Endothelial cell (in vitro differentiated cells): ENCODE measurements at places on chromosomes 4 and X. TPM values are rescaled to one million over a fixed set of nuclear protein-coding genes. Genes with fewer than 3 reads are reported as not detected.

DNA sequence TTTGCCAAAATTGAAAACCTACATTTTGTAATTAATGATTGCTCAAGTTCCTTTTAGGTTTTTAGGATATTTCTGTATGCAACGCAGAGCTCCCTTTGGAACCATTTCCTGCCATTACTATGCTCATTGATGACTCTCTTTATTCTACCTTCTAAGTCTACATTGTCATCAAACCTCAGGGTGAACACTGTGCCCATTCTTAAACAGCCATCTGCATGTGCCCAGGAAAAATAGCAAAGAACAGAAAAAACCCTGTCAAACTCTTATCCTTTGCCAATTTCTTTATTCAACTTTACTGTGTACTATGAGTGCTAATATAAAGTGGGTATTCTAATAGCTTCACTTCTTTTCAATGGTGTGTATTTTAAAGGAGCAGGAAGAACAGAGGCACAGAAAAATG lies 1455.9 kb downstream of the ADGRL3 start:
- no peak for DNase-seq
- H3K27ac ChIP-seq: no peak overlapping the region
- no peaks in the 10 kb centered on the region for H3K27me3 ChIP-seq
- no peak overlapping the region for H3K4me3 ChIP-seq
- no peaks in the 10 kb centered on the region for H3K4me1 ChIP-seq

DNA sequence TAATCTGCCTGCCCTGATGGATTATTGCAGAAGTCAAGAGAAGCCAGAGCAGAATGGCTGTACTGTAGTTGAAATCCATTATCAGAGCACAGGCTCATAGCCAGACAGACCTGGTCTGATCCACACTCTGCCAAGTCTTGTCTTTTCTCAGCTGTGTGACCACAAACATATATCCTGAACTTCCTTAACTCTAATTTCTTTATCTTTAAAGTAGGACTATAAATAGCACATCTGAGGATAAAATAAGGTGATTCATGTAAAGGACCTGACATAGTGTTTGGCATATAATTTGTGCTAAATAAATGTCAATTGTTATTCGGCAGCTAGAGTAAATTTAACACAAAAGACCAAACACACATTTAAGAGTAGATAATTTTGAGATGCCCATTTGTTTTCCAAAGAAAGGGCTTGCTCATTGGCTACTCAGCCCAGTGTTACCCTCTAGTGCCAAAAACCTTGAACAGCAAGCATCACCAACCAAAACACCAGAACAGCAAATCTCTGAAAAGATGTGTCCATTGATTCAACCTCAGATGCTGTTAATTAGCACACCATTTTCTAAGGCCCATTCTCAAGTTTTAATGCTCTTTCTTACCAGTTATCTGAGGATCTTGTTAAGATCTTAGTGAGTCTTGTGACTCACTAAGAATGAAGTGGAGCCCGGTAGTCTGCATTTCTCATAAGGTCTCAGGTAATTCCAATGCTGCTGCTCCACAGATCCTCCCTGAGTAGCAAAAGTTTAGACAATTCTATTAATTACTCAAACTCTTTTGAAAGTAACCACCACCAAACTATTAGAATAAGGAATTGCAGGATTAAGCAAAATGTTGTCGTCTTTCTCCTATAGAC lies 108.8 kb downstream of the HHIP start:
- H3K4me1 ChIP-seq: no peaks in the 10 kb centered on the region
- no peaks in the 10 kb centered on the region for H3K27me3 ChIP-seq
- no peak overlapping the region for H3K4me3 ChIP-seq

- no peak overlapping the region for H3K4me3 ChIP-seq
- H3K36me3 ChIP-seq: no peaks in the 10 kb centered on the region
- H3K4me1 ChIP-seq: peaks cover 4% of the 10 kb centered on the region
- no peak for DNase-seq
- H3K27me3 ChIP-seq: no peaks in the 10 kb centered on the region
Observed at GRCh38 chr4:93147524-93148212, 680.9 kb upstream of the ATOH1 start.

DNA sequence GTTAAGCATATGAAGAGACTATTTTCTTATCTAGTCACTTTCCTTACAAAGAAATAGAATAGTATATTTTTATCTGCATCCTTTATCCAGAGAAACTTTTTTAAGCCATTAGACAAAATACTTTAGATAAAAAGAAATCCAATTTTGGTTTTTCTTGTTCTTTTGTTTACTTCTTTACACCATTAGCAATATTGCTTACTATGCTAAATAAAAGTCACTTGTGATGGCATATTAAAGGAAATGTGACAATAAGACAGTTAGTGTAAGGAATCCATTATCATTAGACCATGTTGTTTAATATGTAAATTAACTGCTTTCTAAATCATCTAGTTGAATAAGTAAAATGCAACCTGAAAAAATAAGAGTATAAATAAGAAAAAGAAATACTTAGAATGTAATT lies 2582.7 kb downstream of the ARAP2 start:
- DNase-seq: no peak
- no peaks in the 10 kb centered on the region for H3K4me1 ChIP-seq
- H3K27me3 ChIP-seq: peaks cover 4% of the 10 kb centered on the region
- no peak overlapping the region for H3K27ac ChIP-seq
- H3K4me3 ChIP-seq: no peak overlapping the region
- no peaks in the 10 kb centered on the region for H3K36me3 ChIP-seq

DNA sequence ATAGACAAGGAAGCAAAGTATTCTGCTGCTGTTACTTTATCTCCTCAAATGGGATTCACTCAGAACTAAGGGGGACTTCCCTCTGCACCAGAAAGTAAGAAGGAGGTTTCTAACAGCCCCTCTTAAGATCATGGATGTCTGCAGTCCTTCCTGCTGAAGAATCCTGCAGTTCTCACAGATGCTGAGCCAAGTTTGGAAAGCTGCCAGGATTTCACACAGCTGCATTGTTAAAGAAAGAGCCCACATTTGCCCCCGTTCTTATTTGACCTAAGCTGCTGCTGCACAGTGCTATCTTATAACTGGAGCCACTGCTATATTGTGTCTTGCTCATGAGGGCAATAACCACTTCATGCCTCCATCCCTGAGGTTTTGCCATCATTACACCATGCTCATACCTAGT lies 81.1 kb downstream of the FAAH2 start:
- no peaks in the 10 kb centered on the region for H3K4me1 ChIP-seq
- no peaks in the 10 kb centered on the region for H3K36me3 ChIP-seq
- DNase-seq: no peak
- no peak overlapping the region for H3K4me3 ChIP-seq
- H3K27ac ChIP-seq: no peak overlapping the region
- H3K27me3 ChIP-seq: no peaks in the 10 kb centered on the region

DNA sequence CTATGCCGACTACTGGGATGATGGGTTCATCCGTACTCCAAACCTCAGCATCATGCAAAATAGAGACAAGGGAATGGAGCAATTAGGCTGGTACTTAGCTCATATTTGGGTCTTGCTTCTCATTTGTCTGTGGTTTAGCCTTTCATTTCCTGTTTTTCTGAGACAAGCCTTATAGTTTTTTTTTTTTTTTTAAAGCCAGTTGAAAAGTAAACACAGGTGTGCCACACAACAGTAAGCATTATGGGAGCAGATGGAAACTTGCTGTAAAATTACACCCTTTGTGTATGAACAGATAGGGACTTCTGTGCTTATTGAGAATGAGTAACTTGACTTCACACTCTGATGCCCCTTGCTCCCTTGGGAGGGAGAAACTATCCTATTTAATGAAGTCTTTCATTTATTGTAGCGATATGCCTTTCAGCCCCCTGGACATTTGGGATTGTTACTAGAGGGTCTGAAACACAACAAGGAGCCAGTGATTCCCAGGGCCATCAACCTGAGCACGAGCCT lies 13.7 kb downstream of the RASSF6 start:
- peaks cover 2% of the 10 kb centered on the region for H3K27me3 ChIP-seq
- no peak overlapping the region for H3K27ac ChIP-seq
- no peak overlapping the region for H3K4me3 ChIP-seq
- no peaks in the 10 kb centered on the region for H3K4me1 ChIP-seq

PPP2R2C gene
- 1.7 TPM for total RNA-seq

SOWAHB gene
- total RNA-seq: 5.0 TPM

TEX13D gene
- total RNA-seq: not detected

CT45A2 gene
- total RNA-seq: not detected
